Activated CD4-positive, alpha-beta T cell treated with anti-CD3 and anti-CD28 coated beads, Interleukin-2, amount 50 U/mL, for 4 hours (primary cell): ENCODE measurements at places on chromosomes 4 and X.

DNA sequence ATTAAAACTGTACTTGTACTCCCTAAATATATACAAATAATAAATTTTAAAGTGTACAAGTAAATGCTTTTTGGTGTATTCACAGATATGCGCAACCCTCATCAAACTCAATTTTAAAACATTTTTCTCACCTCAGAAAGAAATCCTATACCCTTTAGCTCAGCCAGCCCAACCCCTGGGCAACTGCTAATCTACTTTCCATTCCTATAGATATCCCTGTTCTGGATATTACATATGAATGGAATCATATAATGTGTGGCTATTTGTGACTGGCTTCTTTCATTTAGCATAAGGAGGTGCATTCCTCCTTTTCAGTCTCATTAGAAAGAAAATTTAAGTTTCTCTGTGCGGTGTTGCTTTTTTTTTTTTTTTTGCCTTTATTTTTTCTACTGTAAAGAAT, 39.4 kb downstream of the INTU start:
- no peak for DNase-seq

DNA sequence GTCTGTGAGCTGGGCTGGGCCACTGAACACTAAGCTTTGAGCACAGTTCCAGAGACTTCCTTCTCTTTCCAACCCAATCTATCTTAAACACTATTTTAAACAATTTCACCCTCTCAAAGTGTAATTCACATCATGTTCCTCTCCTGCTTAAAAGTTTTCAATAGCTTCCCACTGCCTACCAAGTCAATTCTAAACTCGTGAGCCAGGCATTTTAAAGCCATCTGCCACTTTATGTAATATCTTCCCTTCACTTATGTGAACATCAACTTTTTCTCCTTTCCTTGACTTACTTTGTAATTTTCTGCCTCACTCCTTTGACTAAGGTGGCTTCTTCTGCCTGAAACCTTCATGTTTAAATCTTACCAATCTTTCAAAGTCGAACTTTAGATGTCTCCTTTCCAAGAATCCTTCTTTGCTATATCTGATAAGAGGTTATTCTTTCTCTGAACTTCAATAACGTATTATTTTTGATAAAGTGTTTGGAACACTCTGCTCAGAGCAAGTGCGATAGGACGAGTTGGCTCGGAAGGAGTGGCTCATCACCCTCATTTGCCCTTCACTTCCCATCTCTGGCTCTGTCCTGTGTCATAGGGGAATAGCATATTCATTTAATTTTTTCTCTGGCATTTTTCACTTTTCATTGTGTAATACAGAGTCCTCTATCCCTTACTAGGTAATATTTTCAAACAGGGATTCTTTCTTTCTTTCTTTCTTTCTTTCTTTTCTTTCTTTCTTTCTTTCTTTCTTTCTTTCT, 13.0 kb upstream of the SPARCL1 start:
- no peak for DNase-seq

GRCh38 chr4:94412019-94412657, 39.6 kb upstream of the PDLIM5 start:
- DNase-seq = no peak

GRCh38 chr4:20487446-20487845, 212.8 kb upstream of the PACRGL start:
- no peak for DNase-seq

- DNase-seq = no peak
Measured at GRCh38 chr4:80204433-80205011, 7.2 kb downstream of the PRDM8 start.

- no peak for DNase-seq
Measured at GRCh38 chr4:165855191-165855590, 17.8 kb upstream of the TLL1 start.

DNA sequence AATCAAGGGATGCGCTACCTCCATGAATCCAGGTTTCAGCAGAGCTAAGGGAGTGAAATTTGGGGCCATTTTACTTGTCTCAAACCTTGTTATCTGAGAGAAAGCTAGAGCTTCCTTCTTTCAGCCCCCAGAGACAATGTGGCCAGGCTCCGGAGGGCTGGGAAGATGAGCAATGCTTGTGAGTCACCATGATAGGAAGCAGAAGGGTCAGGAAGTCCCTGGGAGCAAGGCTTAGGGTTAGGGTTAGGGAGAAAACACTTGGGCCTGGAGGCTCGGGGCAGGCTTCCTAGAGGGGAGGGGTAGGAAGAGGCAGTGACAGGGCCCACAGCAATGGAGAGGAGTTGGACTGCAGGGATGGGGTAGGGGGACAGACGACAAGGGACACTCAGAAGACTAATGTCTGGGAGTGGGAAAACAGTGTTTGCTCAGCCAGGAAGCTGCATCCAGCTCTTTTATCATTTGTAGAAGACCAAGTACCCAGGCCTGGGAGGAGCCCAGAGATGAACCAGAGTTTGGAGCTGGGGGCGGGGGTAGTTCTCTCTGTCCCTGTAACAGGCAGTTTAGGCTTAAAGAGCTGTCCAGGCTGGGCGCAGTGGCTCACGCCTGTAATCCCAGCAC, 16.4 kb upstream of the PORCN start:
- no peak for DNase-seq

- no peak for DNase-seq
Measured at GRCh38 chr4:91345632-91346031, 958.1 kb upstream of the GRID2 start.
